ENCODE measurements at places on chromosomes 13 and 19.

GRCh38 chr19:45234089-45234869, 10.9 kb downstream of the EXOC3L2 start:
- no peak for DNase-seq

- no peak for DNase-seq
These were observed 588.5 kb downstream of the GPC5 start for GRCh38 chr13:91986761-91987483.

GRCh38 chr13:26943748-26944147, 183.2 kb upstream of the GPR12 start:
- DNase-seq: no peak

DNA sequence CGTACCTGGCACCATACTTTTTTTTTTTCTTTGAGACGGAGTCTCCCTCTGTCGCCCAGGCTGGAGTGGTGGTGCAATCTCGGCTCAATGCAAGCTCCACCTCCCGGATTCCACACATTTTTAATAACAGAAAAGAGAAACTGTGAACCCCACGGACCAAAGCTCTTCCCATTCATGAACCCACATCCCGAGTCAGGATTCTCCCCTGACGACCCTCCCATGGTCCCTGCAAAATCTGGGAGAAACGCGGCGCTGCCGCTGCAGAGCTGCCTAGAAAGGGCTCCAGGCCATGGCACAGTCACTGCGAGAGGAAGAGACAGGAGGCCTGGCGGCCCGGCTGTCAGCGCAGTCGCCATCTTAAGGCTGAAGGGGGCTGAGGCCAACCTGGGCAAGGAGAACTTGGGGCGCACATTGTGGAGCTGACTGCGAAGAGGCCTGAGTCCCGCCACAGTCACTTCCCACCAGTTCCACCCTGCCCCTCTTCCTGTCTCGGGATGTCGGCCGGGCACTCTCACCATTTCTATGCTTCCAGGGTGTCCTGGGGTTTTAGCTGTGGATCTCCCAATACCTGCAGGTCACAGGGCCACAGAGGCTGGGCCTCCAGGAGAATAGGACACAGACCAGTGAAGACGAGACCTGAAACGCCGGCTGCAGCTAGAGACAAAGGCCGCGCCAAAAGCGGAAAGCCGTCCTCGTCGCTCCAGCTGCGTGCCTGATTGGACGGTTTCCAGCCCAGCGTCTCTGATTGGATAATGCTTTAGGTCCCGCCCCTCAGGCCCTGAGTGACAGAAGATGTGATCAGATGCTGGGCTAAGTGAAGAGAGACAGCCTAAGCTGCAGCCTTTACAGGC, 71.0 kb downstream of the ZNF486 start:
- peak; percentile 83 for DNase-seq

- peak; percentile 61 for DNase-seq
These were observed 12.8 kb downstream of the MOB3A start for GRCh38 chr19:2083174-2083854.

- DNase-seq: no peak
These were observed 101.4 kb downstream of the LACC1 start for GRCh38 chr13:43981091-43981490.

- no peak for DNase-seq
These were observed 4.4 kb downstream of the GJB6 start for GRCh38 chr13:20227730-20228129.

- DNase-seq: no peak
These were observed 332.2 kb downstream of the MYO16 start for GRCh38 chr13:108961542-108962125.

DNA sequence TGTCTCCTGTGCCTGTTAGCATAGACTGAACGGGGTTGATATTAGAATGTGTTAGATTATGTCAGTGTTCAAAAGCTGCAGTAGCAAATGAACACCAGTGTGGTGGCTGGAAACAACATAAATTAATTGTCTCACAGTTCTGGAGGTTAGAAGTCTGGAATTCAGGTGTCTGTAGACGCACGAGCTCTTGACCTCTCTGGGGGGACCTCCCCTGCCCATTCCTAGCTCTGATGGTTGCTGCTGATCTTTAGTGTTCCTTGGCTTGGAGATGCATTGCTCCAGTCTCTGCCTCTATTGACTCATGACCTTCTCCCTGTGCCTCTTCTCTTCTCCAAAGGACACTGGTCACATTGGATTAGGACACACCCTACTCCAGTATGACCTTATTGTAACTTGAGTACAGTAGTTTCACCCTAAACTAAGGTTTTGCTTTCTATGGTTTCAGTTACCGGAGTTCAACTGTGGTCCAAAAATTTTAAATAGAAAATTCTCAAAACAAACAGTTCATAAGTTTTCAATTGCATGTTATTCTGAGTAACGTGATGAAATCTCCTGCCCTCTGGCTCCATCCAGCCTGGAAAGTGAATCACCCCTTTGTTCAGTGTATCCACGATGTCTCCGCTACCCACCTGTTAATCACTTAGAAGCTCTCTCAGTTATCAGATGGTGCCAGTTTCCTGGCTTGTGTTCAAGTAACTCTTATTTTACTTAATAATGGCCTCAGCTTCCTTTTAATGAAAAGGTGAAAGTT, 273.2 kb downstream of the MYO16 start:
- no peak for DNase-seq

GRCh38 chr13:113005076-113005865, 36.3 kb downstream of the MCF2L start:
- no peak for DNase-seq

- no peak for DNase-seq
These were observed 16.4 kb downstream of the CNMD start for GRCh38 chr13:52723181-52723580.
